ENCODE measurements at places on chromosomes 4 and X.

- DNase-seq = no peak
Measured at GRCh38 chr4:2910409-2910808, 52.8 kb downstream of the NOP14 start.

DNA sequence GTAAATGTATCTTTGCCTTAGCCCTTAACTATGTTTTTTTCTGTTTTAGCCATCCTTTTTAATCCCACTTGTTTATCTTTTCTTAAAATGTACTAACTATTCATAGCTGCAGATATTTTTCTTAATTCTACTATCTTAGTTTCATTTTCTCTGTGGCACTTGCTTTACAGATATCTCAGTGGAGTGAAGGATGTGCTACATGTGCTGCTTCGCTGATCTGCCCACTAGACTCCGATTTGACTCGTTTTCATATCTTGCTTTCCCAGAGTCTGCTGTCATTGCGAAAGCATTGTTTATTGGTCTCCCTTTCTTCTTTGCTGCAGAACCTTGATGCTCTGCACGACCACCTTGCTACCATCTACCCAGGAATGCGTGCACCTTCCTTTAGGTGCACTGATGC, 30.6 kb downstream of the GUCY1B1 start:
- DNase-seq = no peak

GRCh38 chr4:161919442-161920220, 244.2 kb downstream of the FSTL5 start:
- DNase-seq = no peak

DNA sequence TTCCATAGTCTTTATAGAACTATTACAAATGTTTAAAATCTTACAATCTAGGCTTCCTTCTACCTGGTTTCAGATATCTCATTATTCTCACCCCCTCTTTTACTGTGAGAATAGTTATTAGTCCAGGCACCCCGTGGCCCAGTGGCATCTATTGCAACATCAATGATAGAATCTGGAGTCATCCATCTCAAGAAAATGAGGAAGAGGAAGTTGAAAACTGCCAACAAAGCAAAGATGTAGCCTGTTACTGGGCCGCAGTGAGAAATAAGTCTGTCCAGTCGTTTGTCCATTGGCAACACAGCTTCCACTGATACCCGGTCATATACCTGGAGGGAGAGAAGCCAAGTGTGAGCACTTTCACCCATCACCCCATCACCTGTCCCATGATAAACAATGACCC, 6.0 kb upstream of the ASB11 start:
- DNase-seq = no peak

GRCh38 chr4:6969826-6970800, 60.5 kb downstream of the TBC1D14 start:
- no peak for DNase-seq

DNA sequence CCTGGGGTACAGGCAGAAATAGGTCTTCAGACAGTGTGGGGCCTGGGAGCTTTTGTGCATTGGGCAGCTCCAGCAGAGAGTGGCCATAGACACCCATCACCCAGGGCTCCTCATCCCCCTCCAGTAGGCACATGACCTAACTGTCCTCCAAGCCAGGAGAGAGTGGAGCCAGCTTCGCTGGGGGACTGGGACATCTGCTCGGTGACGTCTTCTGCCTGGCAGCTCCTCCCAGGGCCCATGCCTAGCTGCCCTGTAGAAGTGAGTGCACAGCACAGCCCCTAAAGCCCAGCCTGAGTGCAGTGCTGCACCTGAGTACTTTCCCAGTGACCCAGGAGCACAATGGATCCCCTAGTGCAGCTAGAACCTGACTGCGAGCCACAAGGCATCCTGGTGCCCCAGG, 279.7 kb upstream of the SLC7A11 start:
- DNase-seq = no peak

DNA sequence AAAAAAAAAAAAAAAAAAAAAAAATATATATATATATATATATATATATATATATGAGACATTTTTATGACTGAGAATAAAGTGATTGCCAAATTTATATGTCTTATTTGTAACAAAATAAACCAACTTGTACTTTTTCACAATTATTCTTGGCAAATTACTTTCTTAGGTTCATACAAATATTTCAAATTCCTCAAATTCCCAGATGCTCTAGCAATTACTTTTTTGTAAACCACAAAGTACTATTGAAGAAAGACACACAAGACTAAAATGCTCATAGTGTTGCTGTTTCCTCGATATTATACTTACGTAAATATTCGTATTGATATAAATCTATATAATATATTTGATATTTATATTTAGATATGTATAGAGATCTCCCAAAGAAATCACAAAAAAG, 390.0 kb downstream of the FAT4 start:
- no peak for DNase-seq

DNA sequence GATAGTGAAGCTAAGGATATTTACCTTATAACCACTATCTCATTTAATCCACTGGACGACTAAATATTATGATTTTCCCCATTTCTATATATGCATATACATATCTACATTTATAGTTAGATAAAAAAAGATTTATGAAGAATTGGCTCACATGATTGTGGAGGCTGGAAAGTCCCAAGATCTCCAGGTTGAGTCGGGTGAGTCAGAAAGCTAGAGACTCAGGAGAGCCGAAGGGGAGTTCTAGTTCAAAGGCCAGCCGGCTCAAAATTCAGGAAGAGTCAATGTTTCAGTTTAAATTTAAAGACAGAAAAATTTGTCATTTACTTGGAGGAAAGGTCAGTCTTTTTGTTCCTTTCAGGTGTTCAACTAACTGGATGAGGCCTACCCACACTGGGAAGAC, 158.2 kb upstream of the CPEB2 start:
- DNase-seq = no peak

- DNase-seq = no peak
Measured at GRCh38 chrX:33307911-33308354, 96.6 kb upstream of the DMD start.

GRCh38 chrX:47936224-47936939, 67.4 kb downstream of the ZNF182 start:
- DNase-seq = no peak

- no peak for DNase-seq
Measured at GRCh38 chr4:1310796-1311631, 21.3 kb downstream of the MAEA start.

- no peak for DNase-seq
Measured at GRCh38 chr4:142155347-142155746, 519.0 kb downstream of the IL15 start.

DNA sequence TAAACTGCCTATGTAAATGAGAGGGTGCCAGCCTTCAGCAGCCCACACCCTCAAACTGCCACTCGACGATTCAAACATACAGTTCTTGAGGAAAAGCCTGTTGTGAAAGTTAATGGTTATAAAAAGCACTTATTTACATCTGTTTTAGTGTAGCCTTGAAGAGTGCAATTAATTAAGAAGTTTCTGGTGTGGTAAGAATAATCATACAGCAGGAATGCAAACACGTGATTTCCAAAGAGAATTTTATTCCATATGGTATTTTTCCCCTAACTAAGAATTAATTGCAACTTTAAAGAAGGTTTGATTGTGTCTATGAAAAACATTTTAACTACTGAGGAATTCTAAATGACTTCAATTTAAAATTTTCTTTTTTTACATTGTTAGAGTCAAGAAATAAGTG, 176.3 kb upstream of the PITX2 start:
- DNase-seq = no peak

- no peak for DNase-seq
Measured at GRCh38 chr4:1408418-1408817, 2.2 kb upstream of the NKX1-1 start.

- DNase-seq = no peak
Measured at GRCh38 chrX:41733939-41734338, 10.0 kb downstream of the GPR82 start.

- no peak for DNase-seq
Measured at GRCh38 chr4:114034189-114034588, 54.7 kb upstream of the ARSJ start.

DNA sequence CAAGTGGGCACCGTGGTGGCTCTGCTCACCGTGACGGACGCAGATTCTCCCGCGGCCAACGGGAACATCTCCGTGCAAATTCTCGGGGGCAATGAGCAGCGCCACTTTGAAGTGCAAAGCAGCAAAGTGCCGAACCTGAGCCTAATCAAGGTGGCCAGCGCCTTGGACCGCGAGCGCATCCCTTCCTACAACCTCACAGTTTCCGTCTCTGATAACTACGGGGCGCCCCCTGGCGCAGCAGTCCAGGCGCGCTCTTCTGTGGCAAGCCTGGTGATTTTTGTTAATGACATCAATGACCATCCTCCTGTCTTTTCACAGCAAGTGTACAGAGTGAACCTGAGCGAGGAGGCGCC, 2.7 kb downstream of the FAT4 start:
- DNase-seq = no peak

DNA sequence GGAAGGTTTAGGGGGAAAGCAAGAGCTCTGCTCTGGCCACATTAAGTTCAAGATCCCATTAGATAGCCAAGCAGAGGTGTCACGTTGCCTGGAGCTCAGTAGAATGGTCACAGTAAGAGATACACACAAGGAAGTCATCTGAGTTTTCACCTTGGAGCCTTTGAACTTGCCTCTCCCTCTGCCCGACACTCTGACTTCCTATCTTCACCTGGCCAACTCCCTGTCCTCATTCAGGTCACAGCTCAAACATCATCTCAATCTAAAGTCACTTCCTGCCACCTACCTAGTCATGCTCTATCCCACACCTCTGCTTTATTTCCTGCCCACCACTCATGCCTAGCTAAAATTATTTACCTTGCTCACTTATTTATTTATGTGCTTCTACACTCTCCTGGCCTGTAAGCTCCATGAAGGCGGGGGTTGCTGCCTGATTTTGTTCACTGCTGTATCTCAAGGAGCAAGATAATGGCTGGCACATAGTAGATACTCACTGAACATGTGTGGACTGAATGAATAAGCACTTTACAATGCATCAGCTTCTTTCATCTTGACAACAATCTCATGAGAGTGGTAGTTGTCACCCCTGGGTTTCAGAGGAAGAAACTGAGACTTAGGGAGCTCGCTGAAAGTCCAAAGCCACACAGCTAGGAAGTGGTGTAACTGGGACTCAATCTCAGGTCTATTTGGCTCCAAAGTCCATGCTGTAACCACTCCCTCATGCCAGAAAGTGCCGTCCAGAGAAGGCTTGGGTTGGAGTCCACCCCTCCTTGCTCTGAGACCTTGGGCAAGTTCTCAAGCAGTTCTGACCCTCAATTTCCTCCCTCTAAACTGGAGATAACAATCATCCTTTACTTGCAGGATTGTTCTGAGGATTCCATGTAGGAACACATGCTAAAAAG, 40.3 kb downstream of the EFNB1 start:
- no peak for DNase-seq

DNA sequence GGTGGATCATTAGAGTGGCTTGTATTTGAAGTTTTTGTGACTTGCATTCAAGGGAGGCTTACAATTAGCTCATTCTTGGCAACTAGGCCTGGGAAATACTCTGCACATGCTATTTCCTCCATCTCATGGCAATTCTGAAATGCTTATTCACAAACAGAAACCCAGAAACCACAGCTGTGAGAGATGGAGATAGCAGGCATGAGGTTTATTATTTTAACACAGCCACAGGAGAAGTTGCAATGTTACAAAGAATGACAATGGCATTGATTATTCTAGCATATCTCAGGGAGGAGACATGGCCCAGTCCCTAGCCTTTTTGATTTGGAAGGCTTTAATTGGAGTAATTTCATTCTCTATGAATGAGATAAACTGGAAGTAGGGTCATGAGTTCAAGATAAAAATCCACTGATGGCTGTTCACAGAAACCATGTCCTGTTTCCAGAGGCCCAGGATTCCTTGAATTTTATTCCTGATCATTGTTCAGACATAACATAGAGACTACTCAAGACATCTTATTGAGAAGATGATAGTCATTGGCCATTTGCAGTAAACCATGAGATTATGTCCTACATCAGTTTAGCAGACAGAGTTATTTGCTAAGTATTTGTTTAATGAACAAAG, 123.9 kb downstream of the MID1 start:
- DNase-seq = no peak

DNA sequence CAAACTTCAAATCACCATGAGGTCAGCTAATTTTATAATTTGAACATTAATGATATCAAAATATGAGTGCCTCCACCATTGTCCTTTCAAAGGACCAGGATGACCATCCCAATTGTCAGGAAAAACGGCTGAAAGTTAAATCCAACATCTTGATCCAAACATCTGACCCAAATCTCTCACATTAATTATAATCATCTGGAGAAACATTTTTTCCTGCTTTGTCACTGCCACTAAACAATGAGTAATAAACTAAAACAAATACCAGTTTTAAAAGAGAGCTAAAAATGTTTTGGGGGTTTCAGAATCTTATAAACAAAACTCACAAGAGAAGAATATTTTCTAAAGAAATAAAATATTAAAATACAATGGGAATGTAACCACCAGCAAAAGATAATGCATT, 45.7 kb upstream of the NDST4 start:
- no peak for DNase-seq

- DNase-seq = no peak
Measured at GRCh38 chrX:125654501-125654900, 334.8 kb downstream of the TEX13C start.

GRCh38 chr4:94304365-94304971, 38.2 kb downstream of the HPGDS start:
- no peak for DNase-seq

DNA sequence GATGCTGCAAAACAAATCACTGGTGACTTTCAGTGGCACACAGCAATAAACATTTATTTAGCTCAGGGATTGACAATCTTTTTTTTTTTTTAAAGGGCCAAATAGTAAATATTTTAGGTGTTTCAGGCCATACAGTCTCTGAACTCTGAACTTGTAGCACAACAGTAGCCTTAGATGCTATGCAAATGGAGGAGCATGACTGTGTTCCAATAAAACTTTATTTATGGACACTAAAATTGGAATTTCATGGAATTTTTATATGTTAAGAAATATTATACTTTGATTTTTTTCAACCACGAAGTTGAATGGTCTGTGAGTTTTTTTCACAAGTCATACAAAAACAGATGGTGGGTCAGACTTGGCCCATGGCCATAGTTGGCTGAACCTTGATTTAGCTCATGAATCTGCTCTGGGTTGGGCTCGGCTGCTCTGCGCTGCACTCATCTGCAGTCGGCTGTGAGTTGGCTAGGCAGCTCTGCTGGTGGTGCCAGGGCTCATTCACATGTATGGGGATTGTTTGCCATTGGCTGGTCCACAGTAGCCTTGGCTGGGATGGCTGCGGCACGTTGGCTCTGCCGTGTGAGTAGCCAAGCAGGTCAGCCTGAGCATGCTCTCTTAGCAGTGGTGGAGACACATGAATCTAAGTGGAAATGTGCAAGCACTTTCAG, 231.7 kb upstream of the PGRMC2 start:
- no peak for DNase-seq

DNA sequence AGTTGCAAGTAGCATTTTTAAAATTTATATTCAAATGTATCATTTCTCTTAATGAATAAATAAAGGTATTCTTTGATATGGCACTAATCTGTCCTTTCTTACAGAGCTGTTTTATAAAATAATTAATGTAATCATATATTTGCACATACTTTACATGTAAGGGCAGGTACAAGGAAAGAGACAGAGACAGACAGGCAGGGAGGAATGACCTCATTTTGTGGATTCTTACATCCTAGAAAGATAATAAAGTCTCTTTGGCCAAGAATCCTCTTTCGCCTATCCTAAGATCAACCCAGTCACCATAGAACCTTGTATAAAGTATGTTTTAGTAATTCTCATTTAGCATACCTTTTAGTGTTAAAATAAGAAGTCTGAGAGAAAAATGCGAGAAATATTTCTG, 98.5 kb upstream of the CTSO start:
- no peak for DNase-seq

- no peak for DNase-seq
Measured at GRCh38 chr4:24774452-24774851, 20.9 kb upstream of the SOD3 start.

Measured in stimulated activated CD4-positive, alpha-beta T cell treated with anti-CD3 and anti-CD28 coated beads, Interleukin-1b, Interleukin-23, amount 100 ng/mL, for 1 hour (primary cell).